RCC 7860 (cell line): ENCODE measurements at places on chromosomes 11 and 22.
A peak's percentile ranks its signal among the peaks of the same experiment; 100 is the strongest.

DNA sequence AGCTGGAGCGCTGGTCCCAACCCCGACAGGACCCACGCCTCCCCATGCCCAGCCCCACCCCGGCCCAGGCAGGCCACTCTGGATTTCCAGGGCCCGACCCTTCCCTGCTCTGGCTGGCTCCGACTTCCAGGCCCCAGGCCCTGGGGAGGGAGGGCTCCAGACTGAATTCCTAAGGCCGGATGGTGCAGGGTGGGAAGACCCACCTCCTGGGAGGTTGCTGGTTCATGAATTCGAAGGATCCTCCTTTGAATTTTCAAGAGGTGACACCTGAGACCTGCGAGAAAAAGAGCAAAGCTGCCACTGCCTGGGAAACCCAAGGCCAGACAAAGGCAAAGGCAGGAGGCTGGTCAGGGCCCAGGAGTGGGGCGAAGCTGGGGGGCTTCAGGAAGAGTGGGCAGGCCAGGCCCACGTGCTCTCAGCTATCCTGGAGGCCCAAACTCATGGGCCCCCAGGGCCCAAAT, 47.0 kb upstream of the LINC01488 start:
- DNase-seq = no peak

DNA sequence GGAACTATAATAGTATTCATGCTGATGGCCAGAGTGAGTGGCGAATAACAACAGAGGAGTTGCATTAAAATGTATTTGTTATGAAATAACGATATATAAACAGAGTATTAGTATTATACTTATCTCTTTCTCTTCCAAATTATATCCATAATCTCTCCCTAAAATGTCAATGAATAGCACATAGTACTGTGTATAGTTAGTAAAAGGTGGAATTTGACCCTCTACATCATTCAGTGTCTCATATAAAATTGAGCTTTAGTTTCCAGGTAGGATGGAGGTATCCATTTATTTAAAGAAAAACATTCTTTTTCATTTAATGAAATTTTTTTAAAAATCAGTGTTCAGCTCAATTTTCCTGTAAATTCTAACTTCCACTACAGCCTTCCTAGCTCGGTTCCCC, 34.4 kb upstream of the TECTA start:
- no peak for DNase-seq

DNA sequence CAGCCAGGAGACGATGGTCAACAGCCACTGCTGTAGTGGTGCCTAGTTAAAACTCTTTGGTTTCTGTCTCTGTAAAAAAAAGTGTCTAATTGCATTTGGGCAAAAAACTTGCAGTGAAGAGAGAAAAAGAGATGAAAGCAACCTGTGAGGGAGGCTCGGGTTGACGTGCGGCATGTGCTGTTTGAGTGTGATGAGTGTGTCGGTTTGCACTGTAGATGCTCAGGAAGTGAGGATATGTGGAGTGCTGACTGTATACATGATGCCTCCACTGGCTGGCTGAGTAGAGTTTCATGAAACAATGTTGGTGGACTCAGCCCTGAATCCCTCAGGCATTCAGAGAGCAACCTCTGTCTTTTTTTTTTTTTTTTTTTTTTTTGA, 4.3 kb upstream of the DGCR6L start:
- DNase-seq = no peak

DNA sequence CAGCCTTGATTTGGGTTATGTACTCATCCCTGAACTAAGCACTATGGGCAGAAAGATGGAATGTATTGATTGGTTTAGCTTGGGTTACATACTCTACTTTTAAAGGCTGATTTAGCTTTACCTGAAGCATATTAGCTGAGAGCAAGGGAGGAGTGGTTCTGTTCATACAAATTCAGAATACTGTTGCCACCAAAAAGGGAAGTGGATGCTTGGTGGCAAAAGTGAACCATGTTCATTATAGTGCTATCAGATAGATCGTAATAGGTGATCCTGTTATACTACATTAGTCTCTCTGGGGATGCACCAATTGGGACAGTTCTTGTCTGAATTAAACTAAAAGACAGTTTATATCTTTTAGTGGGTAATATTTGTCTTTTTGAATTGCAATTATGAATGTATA, 44.5 kb upstream of the RRM1 start:
- no peak for DNase-seq

DNA sequence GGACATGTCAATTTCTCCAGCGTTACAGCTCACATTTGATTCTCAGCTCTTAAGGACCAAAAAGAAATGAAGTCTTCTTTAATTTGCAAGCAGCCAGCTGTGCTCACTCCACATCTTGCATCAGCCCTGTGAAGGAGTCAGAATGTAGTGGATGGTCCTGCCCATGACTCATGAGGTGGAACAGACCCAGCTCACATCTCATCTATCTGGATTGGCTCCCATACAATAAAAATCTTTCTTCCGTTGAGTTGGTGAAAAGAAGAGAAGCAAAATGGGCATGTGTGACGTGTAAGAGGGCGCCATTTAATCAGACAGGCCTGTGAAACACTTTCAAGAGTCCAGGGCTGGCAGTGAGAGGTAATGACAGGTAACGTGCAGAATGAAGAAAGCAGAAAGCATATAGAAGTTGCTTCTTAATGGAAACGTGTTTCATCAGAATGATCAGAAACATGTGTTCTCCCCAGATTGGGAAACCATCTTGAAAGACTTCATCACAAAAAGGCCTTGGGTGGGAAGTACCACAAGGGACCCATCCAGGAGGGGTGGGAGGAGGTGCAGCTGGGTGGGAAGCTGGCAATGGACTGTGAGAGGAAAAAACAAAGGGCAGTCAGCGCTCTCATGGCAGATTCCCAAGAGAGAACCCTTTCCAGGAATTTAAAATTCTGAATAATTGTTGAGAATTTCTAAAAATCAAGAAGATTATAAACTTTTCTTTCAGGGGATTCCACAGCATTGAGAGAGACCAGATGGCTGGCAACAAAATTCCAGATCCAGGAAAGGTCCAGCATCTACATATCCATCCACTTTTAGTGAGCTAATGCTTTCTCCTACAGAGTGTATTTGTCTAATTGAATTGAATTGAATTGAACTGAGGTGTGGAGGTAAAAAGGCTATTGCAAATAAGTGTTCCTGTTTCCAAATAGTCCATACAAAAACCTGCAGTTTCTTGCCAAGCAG, 57.0 kb downstream of the ETS1 start:
- peak; percentile 46 for DNase-seq

GRCh38 chr11:75582895-75583717, 21.1 kb downstream of the SERPINH1 start:
- no peak for DNase-seq

GRCh38 chr22:38189104-38189503, 7.5 kb upstream of the PLA2G6 start:
- no peak for DNase-seq

- no peak for DNase-seq
Measured at GRCh38 chr11:82989628-82990404, 81.9 kb downstream of the RAB30 start.

DNA sequence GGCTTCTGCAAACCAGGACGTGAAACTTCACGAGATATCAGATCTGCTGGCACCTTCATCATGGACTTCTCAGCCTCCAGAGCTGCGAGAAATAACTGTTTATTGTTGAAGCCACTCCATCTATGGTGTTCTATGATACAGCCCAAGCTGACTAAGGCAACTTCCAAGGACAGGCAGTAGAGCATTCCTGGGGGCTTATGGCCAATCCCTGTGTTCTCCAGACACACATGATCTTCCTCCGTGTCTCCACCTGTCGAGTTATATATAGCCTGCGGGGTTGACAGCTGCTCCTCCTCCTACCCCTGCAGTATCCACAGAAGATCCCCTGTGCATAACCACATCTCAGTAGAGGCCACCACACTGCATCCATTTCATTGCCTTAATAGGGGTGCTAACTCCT, 11.0 kb downstream of the TP53AIP1 start:
- DNase-seq = no peak

DNA sequence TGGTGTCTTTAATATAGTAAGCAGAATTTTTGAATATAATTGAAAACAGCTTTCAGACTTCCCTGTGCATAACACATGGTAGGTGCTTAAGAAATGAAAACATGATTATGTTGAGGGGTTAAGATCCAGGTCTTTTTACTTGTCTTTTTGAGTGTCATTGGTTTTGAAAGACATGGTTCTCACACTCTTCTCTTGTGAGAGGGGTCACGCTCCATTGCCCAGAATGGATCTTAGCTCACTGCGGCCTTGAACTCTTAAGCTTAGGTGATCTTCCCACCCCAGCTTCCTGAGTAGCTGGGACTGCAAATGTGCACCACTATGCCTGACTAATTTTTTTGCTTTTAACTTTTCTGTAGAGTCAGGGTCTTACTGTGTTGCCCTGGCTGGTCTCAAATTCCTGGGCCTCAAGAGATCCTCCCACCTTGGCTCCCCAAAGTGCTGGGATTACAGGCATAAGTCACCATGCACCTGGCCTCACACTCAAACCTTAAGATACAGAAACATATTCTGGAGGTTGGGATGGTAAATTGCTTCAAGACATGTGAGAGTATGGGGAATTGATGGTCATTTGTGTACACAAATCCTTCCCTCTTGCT, 1.4 kb downstream of the SPCS2 start:
- DNase-seq = no peak

DNA sequence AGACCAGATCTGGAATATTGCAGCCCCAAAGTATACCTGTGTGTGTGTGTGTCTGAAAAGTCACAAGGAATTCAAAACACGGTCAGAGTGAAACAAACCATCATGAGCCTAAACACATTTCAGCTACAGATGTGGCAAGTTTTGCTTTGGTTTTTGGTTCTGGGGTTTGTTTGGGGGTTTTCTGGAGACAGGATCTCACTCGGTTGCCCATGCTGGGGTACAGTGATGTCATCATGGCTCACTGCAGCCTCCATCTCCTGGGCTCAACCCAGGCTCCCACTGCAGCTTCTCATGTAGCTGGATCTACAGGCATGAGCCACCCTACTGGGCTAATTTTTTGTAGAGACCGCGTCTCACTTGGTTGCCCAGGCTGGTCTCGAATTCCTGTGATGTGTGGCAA, 41.4 kb upstream of the PHF21A start:
- no peak for DNase-seq

DNA sequence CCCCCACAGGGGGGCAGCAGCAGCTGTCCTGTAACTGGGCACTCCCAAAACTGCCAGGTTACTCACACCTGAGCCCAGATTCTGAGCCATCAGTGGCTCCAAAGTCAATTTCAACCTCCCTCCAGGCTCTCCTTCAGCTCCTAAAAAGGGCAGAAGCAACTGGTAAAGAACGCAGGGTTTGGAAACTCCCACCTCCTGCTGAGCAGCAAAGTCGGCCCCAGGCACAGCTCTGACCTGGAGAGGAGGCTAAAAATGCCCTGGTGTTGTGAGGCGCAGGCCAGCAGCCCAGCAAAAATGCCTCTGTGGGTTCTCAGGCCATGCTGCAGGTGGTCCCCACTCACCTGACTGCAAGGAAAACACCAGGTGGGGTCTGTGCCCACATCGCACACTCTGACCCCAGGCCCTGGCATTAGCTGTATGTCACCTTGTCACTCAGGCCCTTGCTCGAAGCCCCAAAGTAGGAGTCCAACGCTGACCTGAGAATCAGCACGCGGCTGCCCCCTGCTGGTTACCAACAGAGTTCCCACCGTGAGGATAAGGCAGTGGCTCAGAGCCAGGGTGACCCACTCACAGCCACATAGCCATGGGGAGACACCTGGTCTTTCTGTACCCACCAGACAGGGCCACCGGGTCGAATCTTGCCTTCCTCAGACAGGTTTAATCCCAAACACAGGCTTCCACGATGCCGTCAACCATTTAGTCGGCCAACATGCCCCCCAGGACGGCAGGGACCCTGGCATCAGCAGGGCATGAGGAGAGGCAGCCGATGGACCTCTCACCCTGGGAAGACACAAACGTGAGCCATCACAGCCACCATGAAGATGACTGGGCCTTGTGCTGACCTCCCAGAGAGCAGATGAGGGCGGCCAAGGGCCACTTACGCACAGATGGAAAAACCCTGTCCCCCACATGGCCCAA, 11.1 kb downstream of the POLR3H start:
- peak; percentile 43 for DNase-seq

DNA sequence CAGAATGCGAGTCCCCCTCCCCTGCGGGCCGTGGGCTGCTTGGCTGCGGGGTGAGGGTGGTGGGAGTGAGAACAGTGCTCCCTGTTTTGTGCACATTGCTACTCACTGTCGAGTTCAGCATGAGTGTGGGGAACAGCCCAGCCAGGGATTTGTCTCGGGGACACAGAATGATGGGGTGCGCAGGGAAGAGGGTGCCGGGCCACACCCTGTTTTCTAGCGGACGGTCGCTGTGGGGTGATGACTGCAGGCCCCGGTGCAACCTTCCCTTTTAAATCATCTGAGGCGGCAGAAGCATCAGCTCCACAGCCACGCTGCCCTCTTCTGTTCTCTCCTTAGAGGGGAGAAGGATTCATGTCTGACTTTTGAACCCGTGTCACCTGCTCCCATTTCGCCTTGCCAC, 1051.2 kb downstream of the TBC1D22A start:
- no peak for DNase-seq

- DNase-seq = no peak
Measured at GRCh38 chr11:45532546-45532945, 132.9 kb downstream of the CHST1 start.

GRCh38 chr11:118258410-118258809, 5.7 kb downstream of the MPZL2 start:
- DNase-seq = no peak

GRCh38 chr22:26884921-26885320, 227.5 kb downstream of the MIAT start:
- DNase-seq = no peak

- no peak for DNase-seq
Measured at GRCh38 chr11:67506426-67507051, 1.4 kb upstream of the PITPNM1 start.

DNA sequence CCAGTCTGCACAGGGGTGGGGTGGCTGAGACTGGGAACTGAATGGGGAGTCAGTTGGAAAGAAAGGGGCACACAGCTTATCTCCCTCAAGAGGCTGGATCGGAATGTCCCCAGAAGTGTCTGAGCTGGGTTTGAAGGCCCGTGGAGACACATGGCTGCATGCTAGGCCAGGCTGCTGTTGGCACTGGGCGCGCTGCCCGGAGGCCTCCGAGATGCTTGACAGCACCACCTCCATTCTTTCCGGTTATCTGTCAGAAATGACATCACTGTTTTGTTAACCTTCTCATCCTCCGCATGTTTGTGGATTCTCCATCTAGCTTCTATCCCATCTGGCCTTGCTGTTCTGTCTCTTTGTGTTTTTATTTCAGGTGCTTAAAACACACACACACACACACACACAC, 85.5 kb downstream of the APIP start:
- DNase-seq = no peak

DNA sequence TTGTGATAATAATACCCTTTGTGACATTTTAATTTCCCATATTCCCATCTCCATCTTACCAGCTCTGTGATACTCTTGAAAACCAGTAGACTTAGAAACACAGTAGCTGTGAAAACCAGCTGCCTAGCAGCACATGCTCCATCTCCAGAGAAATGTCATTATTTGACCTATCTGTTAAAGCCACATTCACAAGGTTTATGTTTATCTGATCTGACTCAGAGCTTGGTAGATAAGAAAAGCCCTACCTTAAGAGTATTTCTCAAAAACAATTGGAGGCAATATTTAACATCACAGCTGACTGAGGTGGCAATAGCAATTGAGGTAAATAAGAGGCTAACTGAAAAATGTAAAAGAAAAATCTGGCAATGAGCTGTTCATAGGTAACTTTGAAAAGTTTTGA, 8.1 kb upstream of the ANO3 start:
- no peak for DNase-seq

GRCh38 chr11:86184728-86185380, 59.7 kb upstream of the EED start:
- DNase-seq = no peak

GRCh38 chr22:21941921-21942320, 10.7 kb downstream of the PPM1F start:
- no peak for DNase-seq
